Activated naive CD4-positive, alpha-beta T cell (primary cell): ENCODE measurements at places on chromosomes 11 and 22.

DNA sequence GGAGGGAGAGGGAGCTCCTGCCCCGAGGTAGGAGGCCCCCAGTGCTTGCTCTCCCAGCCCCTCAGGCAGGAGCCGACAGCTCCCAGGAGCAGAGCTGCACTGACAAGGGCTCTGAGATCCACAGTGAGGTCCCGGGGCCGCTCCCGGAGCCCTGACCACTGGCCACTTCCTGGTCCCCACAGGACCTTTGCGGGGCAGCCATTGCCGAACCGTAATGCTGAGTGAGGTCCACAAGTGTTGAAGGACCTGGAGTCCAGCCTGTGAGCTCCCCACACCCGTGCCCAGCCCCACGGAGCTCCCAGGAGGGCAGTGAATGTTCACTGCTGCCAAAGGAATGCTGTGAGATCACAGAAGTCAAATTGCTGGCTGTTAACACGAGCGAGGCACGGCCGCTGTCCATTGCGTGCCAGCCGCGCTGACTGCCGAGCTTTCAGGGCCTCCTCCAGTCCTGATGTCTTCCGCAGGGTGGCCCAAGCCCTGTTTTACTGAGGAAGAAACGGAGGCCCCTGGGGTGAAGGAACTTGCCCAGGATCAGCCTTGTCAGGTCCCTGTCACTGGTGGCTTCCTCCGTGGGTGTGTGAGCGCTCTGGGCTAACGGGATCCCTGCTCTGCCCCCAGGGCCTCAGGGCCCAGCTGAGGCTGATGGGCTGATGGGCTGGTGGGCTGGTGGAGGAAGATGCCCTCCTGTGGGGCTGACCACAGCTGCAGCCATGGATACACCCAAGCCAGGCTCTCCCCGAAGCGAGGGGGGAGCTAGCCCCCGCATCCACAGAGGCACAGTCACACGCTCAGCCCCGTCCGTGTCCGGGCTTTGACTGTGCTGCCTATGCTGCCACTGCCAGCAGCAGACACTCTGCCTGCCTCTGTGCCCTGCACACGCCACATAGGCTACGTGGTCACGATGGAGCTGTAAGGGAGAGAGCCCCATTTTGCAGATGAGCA, 70.8 kb downstream of the WNT7B start:
- DNase-seq = no peak

DNA sequence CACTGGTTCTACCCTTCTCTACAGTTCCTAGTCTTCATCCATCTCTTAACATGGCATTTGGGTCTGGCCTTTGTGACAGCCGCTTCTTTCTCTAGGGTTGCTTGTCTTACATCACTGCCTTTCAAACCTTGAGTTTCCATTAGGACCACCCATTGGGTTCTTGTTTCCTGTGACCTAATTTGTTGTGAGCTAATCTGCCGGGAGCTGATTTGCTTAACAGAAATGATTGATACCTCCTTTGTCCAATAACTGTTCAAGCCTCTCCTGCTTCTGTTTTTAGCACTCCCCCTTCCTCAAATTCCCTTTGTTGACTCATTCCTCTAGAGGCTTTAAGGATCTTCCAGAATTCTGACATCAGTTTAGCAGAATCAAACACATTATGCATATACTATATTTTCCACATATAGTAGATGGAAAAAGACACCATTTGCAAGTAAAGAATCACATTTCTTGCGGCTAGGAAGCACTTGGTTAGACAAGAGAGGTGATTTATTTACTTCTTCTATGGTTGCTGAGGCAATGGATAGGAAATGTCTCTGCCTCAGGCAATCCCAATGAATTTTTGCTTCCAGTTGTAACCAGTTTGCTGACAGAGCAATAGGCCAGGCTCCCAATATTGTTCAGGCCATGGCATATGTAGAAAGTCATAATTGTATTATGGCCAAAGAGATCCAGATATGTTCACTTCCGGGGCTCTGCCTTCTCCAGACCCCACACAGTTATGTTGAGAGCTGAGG, 130.7 kb downstream of the SNX19 start:
- no peak for DNase-seq

GRCh38 chr11:43953521-43953920, 11.1 kb downstream of the C11orf96 start:
- DNase-seq = no peak

DNA sequence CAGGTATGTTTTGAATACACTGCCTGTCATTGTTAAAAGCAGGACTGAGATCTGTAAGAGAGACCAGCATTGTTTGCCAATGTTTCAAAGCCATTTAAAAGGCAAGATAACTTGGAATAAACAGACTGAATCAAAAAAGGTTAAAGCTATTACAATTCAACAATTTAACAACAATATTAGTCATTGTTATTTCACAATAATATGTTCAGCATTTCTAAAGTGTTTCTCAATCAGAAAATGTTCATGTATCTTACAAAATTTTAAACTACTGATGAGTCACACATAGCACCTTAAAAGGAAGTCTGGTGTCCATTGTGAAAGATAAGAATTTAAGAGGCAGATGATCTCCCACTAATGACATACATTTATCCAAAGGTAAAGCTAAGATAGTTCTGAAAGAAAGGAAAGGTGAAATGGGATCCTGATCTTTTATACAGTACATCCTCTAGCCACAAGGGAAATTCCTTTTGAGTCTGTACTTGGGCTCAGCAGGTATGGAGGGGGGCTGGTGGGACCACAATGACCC, 79.7 kb downstream of the MAML2 start:
- DNase-seq = no peak

DNA sequence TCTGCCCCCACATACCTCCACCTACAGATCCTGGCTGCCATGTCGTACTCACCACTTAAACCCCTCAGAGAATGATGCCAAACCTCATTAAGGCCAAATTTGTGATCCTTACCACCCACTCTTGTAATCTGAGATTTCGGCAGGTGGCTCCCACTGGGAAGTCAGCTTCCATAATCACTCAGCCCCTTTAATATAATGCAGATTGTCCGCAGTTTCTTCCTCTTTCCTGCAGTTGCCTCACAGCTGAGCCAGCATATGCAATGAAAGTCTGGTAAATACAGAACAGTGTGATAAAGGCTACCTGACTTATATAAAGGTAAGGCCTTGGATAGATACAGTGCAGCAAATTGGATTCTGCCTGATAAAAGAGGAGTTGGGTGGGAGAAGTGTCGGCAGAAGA, 515.2 kb upstream of the TENM4 start:
- DNase-seq = no peak

DNA sequence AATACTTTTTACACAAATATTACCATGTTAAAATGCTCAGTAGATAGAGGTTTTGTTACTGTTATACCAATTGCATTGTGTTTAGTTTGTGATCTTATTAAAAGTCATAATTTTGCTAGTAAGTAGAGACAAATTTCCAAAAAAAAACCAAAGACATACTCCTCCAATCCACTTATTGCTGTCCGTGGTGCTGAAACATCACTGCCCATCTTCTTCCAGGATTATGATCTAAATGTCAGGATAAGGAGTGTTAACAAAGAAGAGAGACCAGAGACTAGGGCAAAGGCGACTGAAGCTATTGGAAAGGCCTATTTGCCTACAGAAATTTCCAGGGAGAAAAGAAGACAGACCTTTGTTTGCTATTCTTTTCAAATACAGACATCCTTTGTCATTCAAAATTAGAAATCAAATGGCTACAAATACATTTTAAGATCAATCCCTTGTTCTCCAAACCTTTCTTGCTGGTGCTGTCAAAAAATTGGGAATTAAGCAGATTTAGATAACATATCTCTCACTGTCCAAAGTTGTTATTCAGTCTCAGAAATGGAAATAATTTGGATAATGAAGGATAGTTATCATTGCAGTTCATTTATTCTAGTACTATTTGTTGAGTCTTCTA, 199.7 kb downstream of the C11orf91 start:
- DNase-seq = no peak

- DNase-seq = no peak
Measured at GRCh38 chr11:102807921-102808320, 10.0 kb upstream of the MMP1 start.

DNA sequence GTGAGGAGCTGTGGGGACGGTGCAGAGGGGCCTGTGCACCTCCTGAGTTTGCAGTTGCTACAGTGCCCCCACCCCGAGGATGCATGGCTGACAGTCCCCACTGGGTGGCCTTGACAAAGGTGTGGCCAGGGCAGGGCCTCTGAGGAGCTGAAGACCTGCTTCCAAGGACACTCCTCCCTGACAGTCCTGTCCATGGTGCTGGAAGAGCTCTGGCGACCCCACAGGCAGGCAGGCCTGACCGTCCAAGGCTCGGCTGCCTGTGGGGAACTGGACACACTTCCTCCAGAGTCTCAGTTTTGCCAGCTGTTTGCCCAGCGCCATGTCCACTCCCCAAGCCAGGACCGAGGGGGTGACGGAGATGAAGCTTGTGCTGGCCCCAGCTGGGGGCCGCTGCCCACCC, 32.7 kb downstream of the BRSK2 start:
- no peak for DNase-seq

GRCh38 chr11:21323617-21324016, 654.2 kb downstream of the NELL1 start:
- no peak for DNase-seq

DNA sequence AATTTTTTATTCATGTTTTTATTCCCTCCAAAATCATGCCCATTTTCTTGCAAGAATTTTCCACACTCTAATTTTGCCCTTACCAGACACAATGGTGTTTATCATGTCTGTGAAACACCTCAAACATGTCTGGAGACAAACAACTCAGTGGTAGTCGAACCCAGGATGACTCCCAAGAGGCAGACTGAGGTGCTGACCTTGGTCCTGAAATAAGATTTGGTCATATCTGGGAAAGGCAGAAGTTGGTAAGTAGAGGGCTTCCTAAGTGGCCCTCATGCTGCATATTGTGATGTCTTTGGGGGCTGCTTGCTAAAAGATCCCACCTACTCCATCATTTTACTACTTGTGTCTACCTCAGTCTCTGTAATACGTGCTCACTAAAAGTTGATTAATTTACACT, 369.4 kb upstream of the ISX start:
- no peak for DNase-seq

- DNase-seq = no peak
Measured at GRCh38 chr11:110373051-110373702, 56.6 kb upstream of the FDX1 start.

DNA sequence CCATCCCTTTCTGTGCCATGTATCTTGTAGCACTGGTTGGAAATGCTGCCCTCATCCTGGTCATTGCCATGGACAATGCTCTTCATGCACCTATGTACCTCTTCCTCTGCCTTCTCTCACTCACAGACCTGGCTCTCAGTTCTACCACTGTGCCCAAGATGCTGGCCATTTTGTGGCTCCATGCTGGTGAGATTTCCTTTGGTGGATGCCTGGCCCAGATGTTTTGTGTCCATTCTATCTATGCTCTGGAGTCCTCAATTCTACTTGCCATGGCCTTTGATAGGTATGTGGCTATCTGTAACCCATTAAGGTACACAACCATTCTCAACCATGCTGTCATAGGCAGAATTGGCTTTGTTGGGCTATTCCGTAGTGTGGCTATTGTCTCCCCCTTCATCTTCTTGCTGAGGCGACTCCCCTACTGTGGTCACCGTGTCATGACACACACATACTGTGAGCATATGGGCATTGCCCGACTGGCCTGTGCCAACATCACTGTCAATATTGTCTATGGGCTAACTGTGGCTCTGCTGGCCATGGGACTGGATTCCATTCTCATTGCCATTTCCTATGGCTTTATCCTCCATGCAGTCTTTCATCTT, 414 bp downstream of the OR52D1 start:
- DNase-seq = no peak

DNA sequence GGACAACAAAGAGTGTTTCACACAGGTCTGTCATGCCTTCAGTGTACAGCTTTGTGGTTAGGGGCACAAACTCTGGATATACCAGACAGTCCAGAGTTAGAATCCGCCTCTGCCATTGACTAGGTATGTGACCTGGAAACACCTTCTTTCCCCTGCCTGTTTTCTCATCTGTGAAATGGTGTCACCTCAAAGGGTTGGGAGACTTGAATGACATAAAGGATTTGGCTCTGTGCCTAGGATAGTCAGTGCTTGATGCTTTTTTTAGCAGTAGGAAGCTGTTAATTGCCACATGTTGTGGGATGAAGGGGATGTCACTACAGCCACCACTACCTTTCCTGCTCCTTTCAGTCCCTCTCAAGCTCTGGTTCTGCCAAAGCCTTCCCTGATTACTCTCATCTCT, 17.4 kb upstream of the LRRC55 start:
- DNase-seq = no peak

DNA sequence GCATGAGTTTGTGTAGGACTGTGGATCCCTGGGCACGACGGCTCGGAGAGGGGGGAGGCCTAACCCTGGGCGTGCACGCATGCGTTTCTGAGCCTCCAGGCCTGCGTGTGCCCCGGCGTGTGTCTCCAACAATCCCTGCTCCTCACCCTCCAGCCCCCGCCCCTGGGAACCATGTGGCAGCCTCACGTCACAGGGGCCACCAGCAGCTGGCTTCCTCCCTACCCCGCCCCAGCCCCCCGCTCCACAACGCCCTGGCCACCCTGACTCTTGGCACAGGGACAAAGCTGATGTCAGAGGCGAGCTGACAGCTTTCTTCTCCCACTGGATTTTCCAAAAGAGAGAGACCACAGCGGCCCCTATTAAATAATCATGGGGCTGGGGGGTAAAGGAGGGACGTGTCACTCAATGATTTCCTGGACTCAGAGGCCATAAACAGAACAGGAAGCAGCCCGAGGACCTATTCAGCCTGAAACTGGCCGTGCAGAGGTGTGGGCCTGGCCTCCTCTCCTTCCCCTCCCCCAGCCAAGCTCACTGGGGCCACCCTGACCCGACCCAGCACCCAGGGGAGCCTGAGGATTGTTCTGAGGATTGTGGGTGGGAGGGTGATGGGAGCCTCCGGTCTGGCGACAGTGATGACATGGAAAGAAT, 6.8 kb upstream of the LIF start:
- DNase-seq = no peak

GRCh38 chr11:15765530-15765929, 590.8 kb downstream of the SOX6 start:
- no peak for DNase-seq

DNA sequence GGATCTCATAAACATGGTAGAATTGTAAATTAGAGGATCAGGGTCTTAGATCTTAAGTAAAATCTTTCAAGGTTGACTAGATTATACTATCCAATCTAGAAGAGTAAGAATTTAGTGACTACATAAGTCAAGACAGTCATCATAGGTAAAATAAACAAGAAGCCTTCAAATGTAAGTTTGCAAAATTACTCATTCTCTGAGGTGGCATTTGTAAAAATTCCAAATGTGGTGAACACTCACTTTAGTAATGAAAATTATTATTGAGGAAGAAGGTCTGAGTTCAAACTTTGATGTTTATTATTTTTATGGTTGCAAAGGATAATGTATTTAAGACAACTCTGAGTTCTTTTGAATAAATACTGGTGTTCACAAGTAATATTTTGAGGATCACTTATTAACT, 4.6 kb downstream of the HYLS1 start:
- DNase-seq = no peak
